ENCODE measurements at places on chromosomes 4 and X.

GRCh38 chr4:172740434-172740833 lies 428.2 kb upstream of the GALNT7 start:
- no peak for DNase-seq

GRCh38 chrX:72368796-72369195 lies 63.1 kb upstream of the CITED1 start:
- no peak for DNase-seq

DNA sequence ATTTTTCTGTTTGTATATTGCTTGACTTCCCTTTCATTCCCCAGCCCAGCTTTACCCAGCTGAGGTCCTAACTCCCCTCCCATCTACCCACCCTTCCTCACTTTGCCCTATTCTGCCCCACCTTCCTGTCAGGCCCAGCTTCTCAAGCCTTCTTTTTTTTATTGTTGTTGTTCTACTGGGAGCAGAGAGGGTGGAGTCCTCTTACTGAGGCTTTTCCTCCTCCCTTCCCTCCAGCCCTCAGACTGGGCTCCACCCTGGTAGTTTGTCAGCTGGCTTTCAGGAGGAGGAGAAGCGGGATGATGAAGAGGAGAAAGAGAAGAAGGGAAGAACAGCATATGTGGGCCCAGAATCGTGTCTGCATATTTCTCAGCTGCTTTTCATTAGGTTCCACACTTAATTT lies 3.2 kb upstream of the KLF8 start:
- DNase-seq, result no peak

DNA sequence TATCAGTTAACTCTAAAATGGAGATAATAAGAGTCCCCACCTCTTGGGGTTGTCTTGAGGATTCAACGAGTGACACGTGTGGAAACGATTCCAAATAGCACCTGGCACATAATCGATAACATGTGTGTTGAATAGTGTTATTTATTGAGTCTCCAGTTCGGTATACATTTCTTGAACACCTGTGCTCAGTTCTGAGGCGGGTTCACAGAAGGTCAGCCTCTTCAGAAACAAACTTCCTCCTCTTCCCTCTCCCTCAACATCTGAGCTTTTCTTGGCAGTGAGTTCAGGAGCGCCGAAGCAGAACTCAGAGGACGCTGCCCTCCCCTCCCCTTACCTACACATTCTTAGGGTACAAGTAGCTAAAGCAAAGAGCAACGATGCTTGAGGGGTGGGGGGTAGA lies 934 bp downstream of the PDHA1 start:
- DNase-seq, result no peak

- no peak for DNase-seq
These were observed 22.0 kb downstream of the TNMD start for GRCh38 chrX:100606753-100607152.

DNA sequence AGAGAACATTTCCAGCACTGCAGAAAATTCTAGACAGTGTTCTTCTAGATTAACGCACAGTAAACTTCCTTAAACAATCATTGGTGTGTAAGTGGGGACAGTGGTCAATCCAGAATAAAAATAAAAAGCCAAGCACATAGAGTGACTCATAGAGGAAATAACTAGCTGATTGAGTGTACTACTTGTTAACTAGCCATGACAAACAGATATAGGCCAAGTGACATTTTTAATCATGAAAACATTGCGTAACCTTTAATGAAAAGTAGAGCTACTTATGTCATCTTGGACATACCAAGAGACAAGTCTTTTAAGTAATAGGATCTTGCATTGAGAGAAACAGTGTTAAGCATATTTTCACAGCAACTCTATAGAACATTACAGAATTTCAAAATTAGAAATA lies 233.9 kb upstream of the MAB21L2 start:
- DNase-seq, result no peak

GRCh38 chr4:2811830-2812611 lies 19.1 kb downstream of the SH3BP2 start:
- no peak for DNase-seq

DNA sequence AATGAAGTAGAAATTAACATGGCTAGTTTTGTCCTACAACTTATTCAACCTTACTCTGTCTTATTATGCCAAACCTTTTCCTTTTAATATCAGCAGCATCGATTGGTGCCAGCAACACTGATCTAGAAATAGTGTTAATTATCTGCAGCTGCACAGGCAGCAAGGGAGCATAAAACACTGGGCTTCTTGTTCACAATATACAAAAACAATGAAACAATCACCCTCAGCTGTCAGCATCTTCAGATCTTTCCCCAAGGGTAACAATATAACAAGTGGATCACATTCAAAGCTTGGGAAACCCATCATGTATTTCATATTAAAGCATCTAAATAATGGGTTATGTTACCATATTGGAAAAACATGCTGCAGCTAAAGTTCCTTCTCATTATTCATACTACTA lies 238.1 kb downstream of the SPOCK3 start:
- no peak for DNase-seq

DNA sequence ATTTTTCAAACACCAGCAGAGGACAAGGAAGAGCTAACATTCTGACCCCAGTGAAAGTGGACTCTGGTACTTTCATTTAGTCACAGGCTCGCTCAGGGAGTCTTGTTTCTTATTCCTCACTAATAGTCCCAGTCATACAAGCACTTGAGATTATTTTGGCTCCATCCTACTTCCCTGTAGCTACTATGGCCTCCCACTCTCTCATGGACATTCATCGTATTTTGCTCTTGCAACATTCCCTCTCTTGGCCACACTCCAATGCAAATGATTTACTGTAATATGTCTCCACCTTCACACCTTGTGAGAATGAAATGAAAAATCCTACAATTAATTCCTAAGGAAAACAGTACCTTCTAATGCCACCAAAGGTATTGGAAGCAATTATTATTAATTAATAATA lies 21.3 kb downstream of the PLRG1 start:
- DNase-seq, result no peak

DNA sequence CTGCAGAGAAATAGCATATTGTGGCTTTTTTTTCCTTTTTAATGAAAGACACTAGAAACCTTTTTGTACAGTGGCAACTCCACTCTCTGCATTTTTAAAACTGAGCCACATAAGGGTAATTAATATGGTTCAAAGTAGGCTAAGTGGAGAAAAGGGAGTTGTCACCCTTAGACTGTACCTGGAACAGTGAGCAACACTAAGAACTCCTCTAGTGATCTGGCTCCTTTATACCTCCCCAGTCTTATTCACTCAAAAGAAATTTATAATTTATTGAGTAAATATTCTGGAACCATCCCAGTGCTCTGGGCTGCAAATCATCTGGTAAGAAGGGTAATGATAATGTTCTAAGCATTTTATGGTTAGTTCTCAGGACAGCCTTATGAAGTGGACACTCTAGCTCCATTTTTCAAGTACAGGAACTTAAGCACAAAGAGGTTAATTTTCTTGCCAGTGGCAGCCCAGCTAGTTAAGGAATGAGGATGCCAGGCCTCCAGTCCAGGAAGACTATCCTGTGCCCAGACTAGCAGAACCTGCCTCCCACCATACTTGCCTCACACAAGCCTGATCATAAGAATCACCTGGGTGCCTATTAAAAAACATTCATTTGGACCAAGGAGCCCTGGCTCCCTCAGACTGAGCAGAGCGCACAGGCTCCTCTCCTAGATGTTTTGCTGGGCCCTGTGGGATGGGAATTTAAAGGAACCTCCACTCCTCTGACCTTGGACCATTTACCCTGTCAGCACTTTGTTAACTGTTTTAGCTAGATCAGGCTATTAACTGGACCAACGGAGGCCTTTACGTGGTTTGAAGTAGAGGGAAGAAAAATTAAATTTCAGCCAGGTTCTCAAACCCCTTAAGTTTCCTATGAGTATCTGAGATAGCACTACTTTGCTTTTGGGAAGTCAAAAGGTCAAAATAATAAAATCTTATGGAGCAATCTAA lies 102.6 kb downstream of the PDE5A start:
- no peak for DNase-seq

GRCh38 chr4:1174941-1175634 lies 2.7 kb upstream of the SPON2 start:
- DNase-seq, result no peak

GRCh38 chr4:55215087-55215486 lies 89.7 kb upstream of the KDR start:
- no peak for DNase-seq

DNA sequence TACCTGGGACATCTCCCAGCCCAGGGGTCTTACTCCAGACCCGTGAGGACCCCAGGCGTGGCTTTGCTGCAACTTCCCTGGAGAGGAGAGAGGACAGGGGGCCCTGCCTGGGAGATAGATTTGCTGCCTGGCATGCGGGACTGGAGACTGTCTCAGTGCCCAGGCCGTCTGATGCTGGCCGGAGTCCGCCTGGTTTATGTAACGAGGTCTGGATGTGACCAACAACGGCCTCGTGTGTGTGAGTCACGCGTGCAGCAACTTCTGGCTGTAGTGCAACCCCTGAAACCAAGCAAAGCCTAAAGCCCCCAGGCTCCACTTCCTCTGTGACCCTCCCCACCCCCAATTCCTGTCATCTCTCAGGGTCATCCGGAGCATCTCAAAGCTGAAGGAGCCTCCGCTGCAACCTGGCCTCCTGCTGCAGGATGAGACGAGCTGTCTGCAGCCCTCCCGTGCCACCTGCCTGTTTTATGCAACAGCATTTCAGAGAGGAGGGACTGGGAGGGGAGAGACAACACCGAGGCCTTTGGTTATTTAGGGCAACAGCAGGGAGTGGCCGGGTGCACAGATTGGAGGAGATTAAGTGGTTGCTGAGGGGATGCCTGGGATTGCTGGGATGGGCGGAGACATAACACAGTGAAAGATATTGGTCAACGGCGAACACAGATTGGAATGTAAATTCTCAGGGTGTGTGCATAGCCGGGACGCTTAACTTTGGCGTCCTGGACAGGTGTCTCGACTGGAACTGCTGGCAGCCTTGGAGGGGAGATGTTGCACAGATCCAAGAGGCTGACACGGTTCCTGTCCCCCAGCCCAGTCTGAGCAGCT lies 16.0 kb downstream of the XG start:
- no peak for DNase-seq

DNA sequence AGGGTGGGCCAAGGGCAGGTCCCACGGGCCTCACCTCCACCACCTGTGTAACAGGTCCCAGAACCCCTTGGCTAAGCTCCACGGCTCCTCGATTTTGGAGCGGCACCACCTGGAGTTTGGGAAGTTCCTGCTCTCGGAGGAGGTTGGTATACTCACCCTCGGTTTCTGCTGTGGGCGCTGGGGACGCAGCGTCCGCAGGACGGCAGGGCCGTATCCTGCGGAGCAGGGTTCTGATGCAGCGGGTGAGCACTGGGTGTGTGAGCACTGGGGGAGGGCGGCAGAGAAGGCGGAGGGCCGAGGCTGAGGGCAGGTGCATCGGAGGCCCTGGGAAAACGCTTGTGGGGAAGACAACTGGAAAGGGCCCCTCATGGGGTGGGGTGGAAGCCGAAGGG lies 11.0 kb downstream of the ATP5ME start:
- DNase-seq, result no peak

GRCh38 chr4:109755656-109756055 lies 25.8 kb upstream of the PLA2G12A start:
- no peak for DNase-seq

GRCh38 chr4:40577588-40578253 lies 51.9 kb downstream of the RBM47 start:
- no peak for DNase-seq

- no peak for DNase-seq
These were observed 648.8 kb downstream of the IQCM start for GRCh38 chr4:149166876-149167275.

DNA sequence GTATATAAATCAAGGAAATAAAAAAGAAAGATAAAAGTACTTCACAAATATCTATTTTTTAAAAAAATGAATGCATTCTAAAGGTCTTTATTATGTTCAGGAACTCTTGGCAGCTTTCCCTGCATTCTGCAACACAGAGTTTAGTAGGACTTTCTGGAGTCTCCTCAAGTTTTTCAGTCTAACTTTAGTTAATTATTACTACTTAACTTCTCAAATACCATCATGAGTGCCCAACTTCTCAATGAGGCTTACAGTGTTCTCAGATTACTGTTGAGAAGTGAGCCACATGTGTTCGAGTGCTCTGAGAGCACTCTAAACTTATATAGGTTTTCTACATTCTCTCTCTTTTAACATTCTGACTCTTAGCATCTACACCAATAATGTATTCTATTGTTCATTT lies 1852.9 kb upstream of the PCDH10 start:
- no peak for DNase-seq

DNA sequence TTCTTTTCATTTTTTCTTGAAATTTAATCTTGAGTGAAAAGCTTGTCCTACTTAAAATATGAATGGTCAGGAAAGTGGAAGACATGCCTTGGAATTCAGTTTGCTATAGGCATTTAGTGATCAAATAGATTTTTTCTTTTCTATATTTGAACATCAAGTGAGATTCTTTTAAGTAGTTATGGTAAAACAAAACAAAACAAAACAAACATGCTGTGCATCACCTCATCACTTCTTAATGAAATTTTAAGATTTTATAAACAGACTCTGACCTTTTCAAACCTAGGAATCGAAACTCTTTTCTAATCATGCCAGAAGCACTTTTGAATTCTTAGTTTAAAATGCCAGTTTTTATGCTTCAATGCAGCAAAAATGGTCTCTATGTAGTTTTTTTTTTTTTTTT lies 62.8 kb downstream of the CNKSR2 start:
- no peak for DNase-seq

DNA sequence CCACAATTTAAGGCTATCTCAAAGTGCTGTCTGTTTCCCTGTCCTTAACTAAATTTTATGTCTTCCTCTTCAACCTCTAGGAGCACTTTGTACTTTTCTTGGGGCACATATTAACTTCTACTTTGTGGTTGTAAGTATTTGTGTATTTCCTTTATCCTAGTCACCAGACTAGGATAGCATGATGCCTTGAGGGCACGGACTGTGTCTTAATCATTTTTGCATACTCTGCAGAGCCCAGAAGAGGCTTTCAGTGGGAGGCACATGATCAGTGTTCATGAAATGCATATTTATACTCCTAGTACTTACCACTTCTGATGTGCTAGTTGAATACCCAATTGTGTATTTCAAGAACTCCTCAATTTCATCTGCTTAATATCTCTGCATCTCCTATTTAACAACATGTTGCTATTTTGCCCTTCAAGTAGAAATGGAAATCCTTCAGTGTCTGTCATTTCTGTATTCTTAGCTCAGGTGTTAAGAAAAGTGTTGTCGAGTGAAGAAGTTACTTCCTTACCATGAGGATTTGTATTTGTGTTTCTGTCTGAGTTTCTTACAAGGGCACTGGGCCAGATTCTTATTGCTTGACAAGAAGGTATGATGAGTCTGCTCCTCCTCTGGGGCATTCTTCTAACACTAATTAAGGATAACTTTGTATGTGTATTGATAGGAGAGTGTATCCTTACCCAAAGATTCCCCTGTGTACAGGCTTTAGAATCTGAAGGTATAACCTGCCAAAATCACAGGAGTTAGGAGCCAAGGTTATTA lies 28.3 kb upstream of the PGRMC2 start:
- no peak for DNase-seq
